Adrenal gland (tissue), 19 donors: ENCODE measurements at places on chromosomes 16 and 17. TPM values are rescaled to one million over a fixed set of nuclear protein-coding genes. Genes with fewer than 3 reads are reported as not detected.

The RCVRN gene
- not detected for total RNA-seq

The HIGD1B gene
- total RNA-seq: not detected

The ABCC3 gene
- total RNA-seq: 290 TPM

The C16orf92 gene
- total RNA-seq: not detected

The PHOSPHO1 gene
- 0.65 TPM for total RNA-seq

The PRR15L gene
- total RNA-seq: not detected

The HBA2 gene
- total RNA-seq: 36.4 TPM

The TP53TG3 gene
- total RNA-seq: not detected

The KRT12 gene
- not detected for total RNA-seq

The BICDL2 gene
- not detected for total RNA-seq

The OR3A2 gene
- 2.6 TPM for total RNA-seq

The TAC4 gene
- not detected for total RNA-seq

DNA sequence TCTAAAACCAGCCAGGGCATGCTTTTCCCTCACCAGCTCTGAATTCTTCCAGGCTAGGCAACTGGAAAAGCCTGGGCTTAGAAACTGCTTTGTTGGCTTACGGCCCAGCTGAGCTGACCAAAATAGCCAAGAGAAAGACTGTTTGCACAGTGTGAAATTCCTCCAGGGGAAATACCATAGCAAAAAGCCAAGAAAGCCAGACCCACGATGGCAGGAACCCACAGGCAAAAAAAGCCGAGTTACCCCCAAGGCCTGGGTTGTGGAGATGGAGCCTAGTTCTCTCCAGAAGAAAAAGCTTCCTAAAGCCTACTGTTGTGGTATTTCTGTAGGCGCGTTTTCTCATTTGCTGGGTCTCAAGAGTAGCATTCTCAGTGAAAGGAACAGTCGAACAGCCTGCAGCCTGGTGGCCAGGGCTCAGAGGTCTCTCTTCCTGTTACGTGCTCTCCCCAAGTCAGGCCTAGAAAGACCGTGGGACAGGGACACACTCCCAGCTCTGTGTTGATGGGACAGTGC is 9.2 kb downstream of the SP2 start:
- DNase-seq: peak; percentile 76

GRCh38 chr17:42049834-42050392 is 488 bp downstream of the C17orf113 start:
- no peak for DNase-seq

DNA sequence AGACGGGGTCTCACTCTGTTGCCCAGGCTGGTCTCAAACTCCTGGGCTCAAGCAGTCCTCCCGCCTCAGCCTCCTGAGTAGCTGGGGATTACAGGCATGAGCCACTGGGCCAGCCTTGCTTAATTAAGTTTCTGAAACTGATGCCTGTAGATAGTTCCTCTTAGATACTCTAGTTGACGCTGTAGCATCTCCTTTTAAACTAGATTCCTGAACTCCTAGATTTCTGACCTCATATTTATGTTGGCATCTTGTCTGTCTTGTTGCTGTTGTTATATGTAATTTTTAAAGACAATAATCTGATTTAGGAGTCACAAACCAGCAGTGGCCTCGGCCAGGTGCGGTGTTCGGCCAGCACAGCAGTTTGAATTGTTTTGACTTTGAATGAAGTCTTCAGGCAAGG is 37.5 kb downstream of the DHRS7B start:
- DNase-seq: no peak

DNA sequence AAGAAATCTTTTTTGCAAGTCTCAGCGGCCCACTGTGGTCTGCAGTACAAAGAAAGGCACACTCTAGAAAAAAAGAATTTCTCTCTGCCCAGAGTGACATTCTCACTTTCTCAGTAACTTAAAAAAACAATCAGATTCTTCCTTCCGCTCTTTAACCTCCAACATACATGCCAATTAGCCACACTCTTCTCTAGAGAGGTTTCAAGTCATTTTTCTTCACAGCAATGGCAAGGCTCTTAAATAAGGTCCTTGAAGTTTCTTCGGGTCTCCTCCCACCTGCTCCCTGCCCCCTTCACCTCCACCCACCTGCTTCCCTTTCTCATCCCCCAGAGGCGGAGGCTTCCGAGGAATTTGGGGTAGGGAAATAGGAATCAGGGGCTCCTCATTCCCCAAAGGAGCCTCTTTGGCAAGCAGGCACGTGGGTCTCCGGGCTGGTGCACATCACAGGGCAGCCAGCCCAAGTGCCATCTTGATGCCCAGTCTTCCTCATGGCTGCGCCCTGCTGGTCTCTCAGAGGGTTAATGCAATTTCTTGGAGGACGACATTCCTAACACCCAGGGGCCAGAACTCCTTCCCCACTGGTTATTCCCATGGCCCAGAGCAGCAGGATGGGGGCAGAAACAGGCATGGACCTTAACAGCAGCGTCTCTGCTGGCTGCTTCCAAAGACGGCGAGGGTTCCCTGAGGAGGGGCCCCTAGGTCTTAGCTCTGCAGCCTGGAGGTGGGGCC is 855 bp upstream of the MEOX1 start:
- DNase-seq: no peak

DNA sequence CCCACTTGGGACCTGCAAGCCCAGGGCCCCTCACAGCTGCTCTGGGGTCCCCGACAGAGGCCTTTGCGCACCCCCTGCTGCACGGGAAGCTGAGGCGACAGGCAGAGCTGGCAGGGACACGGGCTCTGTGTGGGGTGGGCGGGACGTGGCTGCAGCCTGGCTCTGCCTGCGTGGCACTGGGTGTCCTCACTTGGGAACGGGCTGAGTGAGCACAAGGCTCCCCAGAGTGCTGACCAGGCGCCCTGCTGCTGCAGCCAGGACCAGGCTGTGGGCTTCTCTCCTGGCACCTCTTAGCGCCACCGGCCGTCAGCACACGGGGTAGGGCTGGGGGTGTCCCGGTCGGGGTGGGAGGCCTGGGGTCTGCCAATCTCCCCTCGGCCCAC is 6.6 kb downstream of the C1QTNF8 start:
- DNase-seq: no peak

- DNase-seq: peak; percentile 83
Measured at GRCh38 chr17:3659541-3660111, 8.8 kb downstream of the TAX1BP3 start.

DNA sequence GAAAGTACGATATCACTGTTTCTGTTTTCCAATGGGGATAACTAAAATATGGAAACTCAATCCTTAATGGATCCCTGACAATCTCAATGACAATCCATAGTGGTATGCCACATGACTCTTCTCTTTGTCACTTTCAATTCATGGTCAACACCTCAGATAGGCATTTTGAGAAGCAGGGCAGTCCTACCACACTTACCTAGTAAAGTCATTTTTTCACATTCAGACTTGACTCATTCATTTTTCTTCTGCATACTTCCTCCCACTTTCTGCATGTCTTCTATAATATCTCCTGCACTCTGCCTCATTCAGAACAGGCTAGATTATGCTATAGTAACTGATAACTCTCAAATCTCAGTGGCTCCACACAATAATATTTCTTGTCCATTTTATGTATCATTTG is 117.5 kb downstream of the FTO start:
- DNase-seq: no peak

GRCh38 chr17:9839433-9839832 is 13.7 kb downstream of the GLP2R start:
- DNase-seq: no peak

DNA sequence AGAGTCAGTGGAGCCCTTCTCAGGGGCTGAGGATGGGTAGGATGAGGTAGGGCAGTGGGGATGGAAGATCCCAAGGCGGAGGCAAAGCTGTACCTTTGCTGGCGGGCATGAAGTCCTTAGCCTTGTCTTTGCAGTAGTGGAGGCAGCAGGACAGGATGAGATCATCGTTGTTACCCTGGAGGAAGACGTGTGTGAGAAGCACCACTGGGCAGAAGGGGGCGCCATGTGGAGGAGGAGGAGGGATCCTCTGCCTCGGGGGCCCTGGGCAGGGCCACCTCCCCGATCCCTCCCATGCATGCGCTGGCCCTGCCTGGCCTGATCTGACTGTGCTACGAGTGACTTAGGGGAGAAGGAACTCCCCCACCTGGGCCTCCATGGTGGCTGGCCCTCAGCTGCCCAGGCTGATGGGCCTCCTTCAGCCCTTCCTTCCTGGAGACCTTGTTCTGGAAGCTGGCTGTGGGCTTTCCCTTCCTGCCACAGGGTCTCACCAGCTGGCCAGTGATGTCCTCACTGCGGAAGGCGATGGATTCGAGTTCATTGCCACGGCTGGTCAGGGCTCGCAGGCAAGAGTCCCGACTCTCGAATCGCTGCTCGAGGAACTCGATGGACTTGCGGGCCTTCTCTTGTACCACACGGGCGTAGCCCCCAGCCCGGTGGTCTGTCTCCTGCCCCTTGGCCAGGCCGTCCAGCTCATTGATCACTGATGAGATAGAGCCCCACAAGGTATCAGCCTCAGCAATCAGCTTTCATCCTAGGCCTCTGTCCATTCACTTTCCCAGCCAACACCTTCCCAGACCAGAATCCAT is 10.3 kb downstream of the HIC1 start:
- DNase-seq: no peak

DNA sequence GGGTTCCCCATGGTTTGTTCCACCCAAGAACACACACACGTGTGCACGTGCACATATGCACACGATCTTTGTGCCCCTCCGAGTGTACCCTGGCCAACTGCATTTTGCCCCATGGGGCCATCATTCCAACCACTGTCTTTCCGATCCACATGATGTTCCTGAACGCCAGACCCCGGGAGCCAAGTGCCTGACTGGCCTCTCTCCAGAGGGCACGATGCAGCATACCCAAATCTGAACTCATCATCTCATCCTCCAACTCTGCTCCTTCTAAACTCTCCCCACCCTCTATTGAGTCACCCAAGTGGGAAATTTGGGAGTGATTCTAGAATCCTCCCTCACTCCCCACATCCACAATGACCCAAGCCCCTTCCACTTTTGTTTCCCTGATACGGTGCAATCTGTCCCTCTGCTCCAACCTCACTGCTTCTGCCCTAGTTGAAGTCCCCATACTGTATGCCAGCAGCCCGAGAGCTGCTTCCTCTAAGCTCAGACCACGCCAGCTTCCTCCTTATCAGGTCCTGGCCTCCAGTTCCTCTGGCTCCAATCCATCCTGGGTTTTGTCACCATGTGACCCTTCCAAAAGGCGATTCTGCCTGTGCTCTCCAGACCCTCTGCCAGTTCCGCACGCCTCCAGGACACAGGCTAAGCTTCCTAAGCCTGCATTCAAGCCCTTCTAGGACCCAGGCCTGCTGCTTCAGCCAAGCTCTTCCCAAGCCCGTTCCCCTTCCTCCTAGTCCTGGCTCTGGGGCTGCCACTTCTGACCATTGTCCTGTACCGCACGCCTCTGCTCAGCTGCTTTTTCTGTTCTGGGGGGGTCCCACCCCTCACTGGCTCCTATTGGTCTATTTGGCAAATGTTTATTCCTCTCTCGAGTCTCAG is 10.1 kb upstream of the TMEM208 start:
- peak; percentile 57 for DNase-seq

DNA sequence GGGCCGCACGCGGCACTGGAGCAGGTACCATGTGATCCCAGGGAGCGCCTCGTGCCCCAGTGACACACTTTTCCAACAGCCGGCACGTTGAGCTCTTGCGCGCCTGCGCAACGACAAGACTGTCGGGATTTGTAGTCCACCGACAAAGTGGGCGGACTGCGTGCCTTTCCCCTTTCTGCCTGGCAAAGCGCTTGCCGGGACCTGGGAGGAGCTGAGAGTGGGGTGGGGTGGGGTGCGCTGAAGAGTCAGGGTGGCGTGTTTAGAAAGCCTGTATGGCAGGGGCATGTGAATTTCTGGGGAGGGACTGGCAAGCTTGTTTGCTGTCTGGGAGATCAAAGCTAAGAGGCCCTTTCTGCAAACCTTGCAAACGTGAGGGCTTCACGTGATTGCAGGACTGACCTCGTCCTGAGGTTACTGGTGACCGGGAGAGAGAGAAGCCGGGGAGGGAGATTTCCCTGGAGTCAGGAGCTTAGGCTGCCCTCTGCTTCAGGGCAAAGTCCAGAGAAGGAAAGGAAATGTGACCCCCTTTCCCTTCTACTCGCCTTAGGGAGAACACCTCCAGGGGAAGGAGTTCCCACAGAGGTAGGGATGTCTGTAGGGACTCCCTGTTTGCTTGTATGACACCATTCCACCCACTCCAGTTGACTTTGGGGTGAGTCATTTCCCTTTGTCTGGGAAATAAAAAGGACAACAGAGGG is 429 bp upstream of the NR1D1 start:
- peak; percentile 100 for DNase-seq
